ENCODE measurements at places on chromosomes 16 and 17.

DNA sequence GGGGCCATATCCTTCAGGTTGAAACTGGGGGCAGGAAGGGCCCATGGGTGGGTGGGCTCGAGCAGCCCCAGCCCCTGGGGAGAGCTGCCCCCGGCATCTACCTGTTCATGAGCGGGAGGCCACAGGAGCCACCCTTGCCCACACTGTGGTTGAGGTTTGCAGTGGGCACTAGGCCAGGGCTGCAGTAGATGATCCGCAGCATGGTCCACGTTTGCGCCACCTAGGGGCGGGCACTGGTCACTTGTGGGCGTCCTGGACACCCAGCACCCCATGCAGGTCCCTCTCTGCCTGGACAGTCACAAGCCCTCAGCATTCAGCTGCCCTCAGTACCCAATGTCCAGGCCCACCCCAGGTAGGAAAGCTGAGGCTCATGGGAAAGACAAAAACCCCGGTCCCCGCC lies 1.8 kb upstream of the JMJD8 start:
- no peak for DNase-seq

DNA sequence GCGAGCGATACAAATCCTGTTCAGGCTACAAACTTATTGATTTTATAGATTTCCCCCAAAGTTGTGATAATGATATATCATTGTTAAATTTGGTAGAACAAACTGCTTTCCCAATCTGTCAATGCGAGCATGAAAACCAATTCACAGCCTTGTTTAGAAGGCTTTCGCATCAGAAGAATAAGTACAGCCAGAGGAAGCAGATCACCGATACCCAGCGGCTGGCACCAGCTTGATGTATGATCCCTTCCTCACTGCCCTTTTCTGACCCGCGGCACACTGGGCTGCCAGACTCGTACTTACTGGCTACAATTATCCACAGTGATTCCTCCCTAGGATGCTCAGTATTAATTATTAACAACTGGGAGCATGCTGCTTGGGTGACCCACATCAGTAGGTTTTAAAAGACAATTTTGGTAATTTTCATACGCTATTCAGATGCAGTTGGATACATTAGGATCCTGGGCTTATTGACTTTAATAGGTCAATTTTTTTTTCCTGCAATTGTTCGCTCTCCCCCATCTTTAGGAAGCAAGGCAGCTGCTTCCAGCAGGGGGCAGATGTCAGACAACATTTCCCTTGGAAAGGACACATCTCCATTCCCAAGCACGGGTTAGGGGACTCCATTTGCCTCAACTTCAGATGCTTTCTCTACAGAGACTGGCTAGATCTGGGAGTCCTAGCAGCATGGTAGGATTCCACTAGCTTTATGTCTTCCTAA lies 582.7 kb upstream of the PSMD7 start:
- DNase-seq, result no peak

- DNase-seq, result no peak
Observed at GRCh38 chr16:7419441-7419840, 86.8 kb downstream of the RBFOX1 start.

DNA sequence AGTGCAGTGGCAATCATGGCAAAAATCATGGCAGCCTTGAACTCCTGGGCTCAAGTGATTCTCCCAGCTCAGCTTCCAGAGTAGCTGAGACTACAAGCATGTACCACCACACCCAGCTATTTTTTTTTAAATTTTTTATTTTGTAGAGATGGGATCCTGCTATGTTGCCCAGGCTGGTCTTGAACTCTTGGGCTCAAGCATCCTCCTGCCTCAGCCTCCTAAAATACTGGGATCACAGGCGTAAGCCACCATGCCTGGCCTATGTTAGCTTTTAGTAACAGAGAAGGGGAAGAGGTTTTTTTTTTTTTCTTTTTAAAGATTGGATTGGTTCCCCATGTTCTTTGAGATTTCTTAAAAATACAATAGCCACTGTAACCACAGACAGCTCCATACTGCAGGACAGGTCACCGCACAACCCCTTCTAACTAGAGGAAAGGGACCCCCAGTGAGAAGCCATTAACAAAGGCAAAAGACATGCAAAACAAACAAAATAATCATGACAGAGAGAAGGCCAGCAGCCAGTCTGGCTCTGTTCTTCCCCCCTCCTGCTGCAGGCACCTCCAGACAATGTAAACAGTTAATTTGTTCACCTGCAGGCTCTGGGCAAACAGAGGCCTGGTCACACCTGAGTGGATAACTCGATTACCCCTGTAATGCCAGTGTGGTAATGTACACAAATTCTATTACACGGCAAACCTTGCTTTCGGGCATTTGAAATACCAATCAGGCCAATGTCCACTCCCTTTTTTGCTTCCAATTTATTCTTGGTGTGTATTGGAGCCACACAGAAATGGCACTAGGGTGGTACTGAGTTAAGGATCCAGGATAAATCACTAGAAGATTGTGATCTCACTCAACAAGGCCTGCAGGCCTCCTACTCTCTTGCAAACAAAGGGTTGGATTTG lies 52.9 kb downstream of the SNX11 start:
- DNase-seq, result no peak

Data from heart left ventricle (tissue), 16 donors.